Suppressor macrophage treated with lipopolysaccharide for 1 hour (primary cell): ENCODE measurements at places on chromosomes 13 and 19.

DNA sequence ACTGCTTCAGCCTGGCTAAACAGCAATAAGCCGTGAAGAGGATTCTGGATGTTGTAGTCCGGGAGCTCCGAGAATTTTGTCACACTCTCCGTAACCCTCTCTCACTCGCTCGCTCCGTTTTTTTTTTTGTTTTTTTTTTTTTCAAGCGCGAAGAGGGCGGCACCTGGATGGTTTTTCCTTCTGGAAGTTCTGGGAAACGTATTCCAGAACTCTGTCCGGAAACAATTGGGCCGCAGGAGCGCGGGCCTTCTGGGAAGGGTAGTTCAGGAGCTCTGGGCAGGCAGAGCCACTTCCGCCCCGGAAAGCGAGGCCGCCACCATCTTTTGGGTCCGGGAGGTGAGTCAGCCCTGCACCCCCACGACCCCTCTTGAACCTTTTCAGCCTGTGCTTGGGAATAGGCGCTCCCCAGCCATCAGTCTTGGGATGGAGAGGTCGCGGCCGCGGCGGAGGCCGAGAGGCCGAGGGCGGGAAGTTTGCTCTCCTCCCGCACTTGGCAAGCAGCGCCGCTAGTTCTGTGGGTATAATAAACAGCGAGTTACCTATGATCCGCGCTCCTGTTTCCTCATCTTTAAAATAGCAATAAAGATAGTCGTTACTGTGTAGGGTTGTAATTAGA lies at the start of gene ZNF227:
ZNF227 (plus strand) TSS at position 283 of the 616 bp plus-strand sequence. CDS start 5,261 bp downstream, outside the sequence.
- peak; percentile 80 for DNase-seq

GRCh38 chr13:33919120-33919519 lies 101.2 kb downstream of the RFC3 start:
- no peak for DNase-seq

DNA sequence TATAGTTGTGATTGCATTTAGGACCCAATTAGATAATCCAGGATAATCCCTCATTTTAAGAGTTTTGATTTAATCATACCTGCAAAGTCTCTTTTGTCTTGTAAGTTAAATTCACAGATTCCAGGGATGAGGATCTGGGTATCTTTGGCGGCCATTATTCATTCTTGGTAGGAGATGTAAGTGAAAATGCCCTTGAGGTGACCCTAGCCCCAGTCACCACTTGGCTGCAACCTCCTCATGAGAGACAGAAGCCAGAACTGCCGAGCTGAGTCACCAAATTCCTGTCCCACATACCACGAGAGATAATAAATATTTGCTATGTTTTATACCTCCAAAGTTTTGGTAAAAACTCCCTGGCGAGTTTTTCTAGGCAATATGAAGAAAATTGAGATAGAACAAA lies 389.4 kb downstream of the RFC3 start:
- no peak for DNase-seq

DNA sequence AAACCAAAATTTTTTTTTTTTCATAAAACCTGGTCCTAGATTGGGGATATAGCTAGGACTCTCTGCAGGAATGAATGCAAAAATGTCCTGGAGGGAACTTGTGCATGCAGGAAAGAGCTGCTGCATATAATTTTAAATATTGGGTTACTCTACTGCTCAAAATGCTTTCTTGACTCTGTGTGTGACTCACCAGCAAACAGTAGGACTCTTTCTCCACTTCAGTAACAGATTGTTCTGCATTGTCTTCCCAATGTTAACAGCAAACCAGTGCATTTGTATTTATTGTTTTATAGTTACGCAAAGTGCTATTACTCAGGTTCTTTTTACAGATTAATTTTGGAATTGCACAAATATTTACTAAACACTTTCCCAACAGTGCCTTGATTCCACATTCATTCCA lies 163.7 kb upstream of the KL start:
- DNase-seq: no peak

- peak; percentile 35 for DNase-seq
These were observed 48.0 kb upstream of the ADGRE5 start for GRCh38 chr19:14333101-14333871.

DNA sequence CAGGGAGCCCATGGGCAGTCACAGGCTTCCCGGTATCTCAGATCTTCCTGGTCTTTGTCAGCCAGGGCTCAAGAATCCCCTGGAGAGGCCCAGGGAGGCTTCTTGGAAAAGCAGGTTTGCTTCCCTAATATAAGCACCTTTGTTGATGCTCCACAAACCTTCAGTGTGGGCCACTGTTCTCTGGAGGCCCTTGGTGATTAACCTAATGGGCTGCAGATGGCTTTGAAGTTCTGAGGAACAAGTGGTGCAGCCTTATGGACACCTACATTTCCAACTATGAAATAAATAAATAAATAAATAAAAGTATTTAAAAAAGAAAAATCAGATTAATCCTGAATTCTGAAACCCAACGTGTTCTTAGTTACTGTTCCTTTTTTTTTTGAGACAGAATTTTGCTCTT lies at the start of gene BSPH1:
BSPH1 (minus strand) TSS at position 101 of the 400 bp plus-strand sequence; CDS start at position 12, 89 bp downstream.
- DNase-seq: no peak

GRCh38 chr19:47107953-47108746 lies 5.4 kb downstream of the ZC3H4 start:
- DNase-seq: no peak

- DNase-seq: no peak
These were observed 1124.2 kb downstream of the SLITRK1 start for GRCh38 chr13:82758044-82758443.

DNA sequence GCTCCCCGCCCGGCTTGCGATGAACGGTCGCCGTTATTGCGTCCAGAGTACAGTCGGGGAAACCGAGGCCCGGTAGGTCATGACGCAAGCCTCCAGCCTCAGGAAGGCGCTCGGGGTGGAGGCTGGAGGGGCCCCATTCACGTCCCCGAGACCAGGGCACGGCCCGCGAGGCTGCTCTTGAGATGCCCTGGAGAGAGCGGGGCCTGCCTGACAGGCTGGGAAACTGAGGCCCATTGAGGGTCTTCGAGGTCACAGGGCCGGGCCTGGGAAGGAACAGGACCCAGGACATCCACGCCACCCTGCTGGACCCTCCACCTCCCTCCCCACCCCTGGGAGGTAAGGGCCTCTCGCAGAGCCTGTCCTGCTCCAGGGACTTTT lies 367 bp downstream of the NDUFS7 start:
- no peak for DNase-seq

GRCh38 chr19:16116067-16116466 lies 4.4 kb downstream of the RAB8A start:
- DNase-seq: no peak

GRCh38 chr19:38506375-38506722 lies 72.9 kb downstream of the RYR1 start:
- DNase-seq: no peak

DNA sequence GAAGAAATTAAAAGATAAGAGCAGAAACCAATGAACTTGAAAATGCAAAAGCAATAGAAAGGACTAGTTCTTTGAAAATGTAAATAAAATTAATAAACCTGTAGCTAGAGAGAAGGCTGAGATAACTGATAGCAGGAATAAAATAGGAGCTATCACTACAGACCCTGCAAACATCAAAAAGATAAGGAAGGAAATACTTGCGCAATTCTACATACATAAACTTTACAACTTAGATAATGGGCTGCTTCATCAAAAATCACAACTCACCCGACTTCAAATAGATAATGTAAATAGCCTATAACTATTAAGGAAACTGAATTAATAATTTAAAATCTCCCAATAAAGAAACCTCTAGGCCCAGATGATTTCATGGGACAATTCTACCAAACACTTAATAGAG lies 3.5 kb upstream of the ATP4B start:
- DNase-seq: no peak

DNA sequence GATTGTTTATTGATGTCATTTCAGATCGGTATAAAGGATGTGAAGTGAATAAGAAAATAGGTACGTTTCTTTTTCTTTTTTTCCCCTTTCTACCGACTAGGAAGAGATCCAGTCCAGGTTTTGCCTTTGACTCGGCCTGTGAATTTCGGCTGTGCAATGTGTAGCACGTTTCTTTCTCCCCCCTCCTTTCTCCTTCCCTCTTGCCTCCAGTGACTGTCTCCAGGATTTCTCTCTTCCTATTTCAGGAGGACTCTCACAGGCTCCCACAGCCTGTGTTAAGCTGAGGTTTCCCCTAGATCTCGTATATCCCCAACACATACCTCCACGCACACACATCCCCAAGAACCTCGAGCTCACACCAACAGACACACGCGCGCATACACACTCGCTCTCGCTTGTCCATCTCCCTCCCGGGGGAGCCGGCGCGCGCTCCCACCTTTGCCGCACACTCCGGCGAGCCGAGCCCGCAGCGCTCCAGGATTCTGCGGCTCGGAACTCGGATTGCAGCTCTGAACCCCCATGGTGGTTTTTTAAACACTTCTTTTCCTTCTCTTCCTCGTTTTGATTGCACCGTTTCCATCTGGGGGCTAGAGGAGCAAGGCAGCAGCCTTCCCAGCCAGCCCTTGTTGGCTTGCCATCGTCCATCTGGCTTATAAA lies at the start of gene GPC6:
GPC6 (plus strand) TSS at position 185 of the 657 bp plus-strand sequence.
- no peak for DNase-seq

GRCh38 chr13:90438576-90438975 lies 908.9 kb upstream of the MIR17HG start:
- no peak for DNase-seq

DNA sequence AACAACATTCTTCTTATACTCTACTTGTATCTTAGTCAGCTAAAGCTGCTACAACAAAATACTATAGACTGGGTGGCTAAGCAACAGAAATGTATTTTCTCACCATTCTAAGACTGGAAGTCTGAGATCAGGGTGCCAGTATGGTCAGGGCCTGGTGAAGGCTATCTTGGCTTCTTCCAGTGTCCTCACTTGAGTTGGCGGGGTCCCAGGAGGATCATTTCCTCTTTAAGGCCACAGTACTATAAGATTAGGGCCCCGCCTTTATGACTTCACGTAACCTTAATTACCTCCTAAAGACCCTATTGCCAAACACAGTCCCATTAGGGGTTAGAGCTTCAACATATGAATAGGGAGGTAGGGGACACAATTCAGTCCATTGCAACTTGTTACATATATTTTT lies 30.7 kb upstream of the DOCK9 start:
- no peak for DNase-seq

GRCh38 chr19:38629568-38629967 lies 10.6 kb downstream of the EIF3K start:
- DNase-seq: no peak
